Smooth muscle cell of bladder (primary cell): ENCODE measurements at places on chromosomes 6 and 20. TPM values are rescaled to one million over a fixed set of nuclear protein-coding genes. Genes with fewer than 3 reads are reported as not detected.

Gene WFDC10A
- total RNA-seq: not detected in 2 replicates

Gene LAMA4
- total RNA-seq: 385 and 421 TPM in 2 replicates

Gene BEND6
- 6.5 and 12.8 TPM in 2 replicates for total RNA-seq

Gene SLC12A5
- total RNA-seq: 0.28 and 0.55 TPM in 2 replicates

Gene NKAPL
- total RNA-seq: 1.8 and 2.0 TPM in 2 replicates

Gene NELFE
- total RNA-seq: 87.3 and 111 TPM in 2 replicates

Gene TRERF1
- 1.8 and 2.8 TPM in 2 replicates for total RNA-seq

Gene E2F1
- 1.00 and 1.5 TPM in 2 replicates for total RNA-seq

Gene SLC35F1
- under 0.01 TPM in 1 of 2 replicates, not detected in the other for total RNA-seq

Gene GPX5
- not detected in 2 replicates for total RNA-seq

Gene COL12A1
- total RNA-seq: 686 and 786 TPM in 2 replicates

Gene SOX18
- total RNA-seq: 0.18 TPM in 1 of 2 replicates, not detected in the other

Gene CSNK2A1
- total RNA-seq: 98.6 and 102 TPM in 2 replicates

Gene MYCT1
- under 0.01 and 0.65 TPM in 2 replicates for total RNA-seq

Gene ADA
- total RNA-seq: 5.3 and 14.7 TPM in 2 replicates

Gene GABRR1
- total RNA-seq: not detected in 2 replicates

Gene ZNF334
- 1.8 and 2.0 TPM in 2 replicates for total RNA-seq

Gene TMEM74B
- 0.46 TPM in 1 of 2 replicates, not detected in the other for total RNA-seq
